ENCODE measurements at places on chromosomes 16 and 17.

DNA sequence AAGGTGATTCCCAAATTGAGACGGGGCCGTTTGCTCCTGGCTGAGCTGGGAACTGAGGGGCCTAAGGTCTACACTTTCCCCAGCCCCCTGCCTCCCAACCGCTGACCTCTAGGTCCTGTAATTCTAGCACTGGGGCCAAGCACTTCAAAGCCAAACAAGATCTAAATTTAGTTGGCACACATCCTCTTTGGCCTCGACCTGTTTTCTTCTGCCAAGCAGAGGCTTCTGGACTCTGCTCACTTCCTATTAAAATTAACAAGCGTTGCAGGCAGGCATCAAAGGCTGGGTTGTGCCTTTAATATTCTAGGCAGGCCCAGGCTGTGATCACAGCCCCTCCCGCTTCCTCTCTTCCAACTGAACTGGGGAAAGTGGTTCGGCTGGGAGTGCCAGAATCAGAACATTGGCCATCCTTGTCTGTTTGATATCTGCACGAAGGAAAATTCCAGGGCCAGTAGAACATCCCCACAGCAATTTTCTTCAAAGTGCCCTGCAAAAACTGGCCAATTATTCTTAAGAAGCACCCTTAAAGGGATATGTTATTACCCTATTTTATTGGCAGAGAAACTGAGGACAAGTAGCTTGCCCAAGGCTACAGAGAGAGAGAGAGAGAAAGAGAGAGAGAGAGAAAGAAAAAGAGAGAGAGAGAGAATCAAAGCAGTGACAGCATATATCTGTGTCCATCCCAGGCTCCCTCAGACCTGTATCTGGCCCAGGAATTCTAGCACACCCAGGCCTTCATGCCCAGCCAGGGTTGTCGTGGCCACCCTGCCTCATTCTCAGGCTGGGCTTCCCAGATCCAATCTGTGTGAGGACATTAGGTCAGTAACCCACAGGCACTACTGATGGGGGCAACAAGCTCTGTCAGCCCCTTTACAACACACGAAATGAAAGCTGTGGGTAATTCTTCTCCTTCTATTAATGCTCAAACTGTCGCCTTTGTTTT lies 12.8 kb upstream of the MT4 start:
- no peak for DNase-seq

DNA sequence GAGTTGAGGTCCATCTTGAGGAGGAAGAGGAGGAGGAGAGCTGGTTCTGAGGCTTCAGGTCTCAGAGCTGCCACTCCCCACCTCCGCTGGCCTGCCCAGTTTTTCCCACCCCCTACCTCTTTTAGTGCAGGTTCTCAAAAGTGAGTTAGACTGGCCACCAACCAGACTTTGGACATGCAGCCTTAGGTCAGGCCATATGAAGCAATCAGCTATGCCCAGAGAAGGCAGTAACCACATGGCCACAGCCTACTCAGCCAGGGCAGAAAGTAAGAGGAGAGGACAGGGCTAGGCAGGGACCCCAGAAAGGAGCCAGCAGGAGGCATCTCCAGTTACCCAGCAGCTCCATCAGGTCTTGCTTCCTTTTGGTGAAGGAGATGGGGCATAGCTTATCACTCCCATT lies 9.0 kb downstream of the MYO15A start:
- DNase-seq = no peak

GRCh38 chr17:42233156-42233555 lies 38.9 kb upstream of the GHDC start:
- DNase-seq = no peak

DNA sequence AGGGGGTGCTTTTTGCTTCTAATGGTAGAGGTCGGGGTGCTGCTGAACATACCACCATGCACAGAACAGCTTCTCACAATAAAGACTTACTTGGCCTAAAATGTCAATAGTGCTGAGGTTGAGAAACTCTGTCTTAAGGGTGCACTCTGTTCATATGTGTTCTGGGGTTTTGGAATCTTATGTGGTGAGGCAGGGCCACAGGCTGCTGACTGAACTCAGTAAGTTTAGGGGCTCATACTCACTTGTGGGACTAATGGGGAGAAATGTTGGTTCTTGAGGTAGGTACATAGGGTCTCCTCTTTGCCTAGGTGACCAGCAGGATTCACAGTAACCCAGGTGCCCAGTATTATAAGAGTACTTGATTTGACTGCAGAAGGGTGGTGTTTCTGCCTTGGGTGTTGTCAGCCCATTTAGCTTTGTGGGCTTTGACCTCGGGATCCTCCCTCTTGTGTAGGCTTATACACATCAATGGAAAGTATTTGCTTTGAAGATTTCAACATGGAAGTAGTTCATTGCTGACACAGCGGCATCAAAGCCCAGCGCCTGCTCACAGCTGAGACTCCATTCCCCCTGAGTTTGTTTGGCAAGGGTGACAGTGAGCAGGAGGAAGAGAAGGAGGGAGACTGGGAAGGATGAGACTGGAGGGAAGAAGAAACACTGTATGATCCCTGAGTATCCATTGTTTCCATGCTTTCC lies 17.2 kb downstream of the SLC7A6 start:
- no peak for DNase-seq

GRCh38 chr16:88993166-88993761 lies 16.3 kb upstream of the CBFA2T3 start:
- no peak for DNase-seq

DNA sequence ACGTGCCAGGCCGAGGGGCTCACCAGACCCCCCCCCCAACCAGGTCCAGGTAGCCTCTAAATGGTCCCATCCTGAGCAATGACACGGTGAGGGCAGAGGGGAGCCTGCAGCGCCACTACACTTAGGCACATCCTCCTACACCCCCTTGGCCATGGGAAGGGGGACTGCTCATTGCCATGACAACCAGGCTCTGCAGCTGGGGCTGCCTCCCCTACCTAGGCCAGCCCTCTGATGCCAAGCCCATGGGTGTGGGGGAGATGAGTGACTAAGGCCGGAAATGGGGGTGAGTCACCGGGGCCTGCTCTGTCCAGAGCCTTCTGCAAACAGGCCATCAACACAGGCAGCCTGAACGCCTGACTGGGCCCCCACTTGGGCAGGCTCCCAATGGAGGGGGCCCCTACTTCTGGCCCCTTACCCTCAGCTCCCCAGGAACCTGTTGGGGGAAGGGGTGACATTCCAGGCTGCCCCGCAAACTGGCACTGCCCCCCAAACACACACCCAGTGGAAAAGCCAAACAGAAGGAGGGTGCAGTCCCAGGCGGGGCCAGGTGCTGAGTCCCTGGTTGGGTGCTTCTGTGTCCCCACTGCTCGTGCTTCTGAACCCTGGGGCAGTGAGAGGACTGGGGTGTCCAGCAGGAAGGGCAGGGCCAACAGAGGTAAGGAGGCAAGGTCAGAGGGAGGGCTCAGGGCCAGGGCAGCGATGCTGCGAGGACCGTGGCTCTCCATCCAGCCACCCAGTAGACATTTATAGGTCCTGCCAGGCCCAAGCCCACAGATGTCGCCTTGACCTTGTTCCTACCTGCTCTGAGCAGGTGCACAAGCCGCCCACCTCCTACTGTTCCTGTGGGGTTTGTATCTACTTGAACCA lies 8.2 kb downstream of the PLCD3 start:
- DNase-seq = peak; percentile 69

DNA sequence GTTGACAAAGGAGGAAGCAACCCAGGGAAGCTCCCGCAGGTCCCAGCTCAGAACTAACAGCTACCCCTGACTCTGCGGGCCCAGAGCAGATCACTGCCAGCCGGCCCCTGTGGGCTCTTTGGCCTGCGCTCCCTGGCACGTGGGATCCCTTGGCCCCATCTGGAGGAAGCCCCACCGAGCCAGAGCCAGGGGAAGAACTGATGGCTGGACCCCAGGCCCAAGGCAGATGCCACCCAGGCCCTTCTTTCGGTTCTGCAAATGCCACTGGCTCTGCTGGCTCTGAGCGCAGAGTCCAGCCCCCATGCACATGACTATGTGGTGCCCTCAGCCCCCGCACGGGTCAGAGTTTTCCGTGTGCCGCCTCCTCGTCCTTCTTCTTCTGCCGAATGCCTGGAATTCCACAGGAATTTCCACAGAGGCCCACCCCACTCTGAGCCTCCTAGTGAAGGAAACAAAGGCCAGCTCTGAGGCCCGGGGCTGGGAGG lies 35.8 kb upstream of the SNN start:
- DNase-seq = no peak

GRCh38 chr16:71440669-71441347 lies 1.0 kb downstream of the TLE7 start:
- DNase-seq = no peak

DNA sequence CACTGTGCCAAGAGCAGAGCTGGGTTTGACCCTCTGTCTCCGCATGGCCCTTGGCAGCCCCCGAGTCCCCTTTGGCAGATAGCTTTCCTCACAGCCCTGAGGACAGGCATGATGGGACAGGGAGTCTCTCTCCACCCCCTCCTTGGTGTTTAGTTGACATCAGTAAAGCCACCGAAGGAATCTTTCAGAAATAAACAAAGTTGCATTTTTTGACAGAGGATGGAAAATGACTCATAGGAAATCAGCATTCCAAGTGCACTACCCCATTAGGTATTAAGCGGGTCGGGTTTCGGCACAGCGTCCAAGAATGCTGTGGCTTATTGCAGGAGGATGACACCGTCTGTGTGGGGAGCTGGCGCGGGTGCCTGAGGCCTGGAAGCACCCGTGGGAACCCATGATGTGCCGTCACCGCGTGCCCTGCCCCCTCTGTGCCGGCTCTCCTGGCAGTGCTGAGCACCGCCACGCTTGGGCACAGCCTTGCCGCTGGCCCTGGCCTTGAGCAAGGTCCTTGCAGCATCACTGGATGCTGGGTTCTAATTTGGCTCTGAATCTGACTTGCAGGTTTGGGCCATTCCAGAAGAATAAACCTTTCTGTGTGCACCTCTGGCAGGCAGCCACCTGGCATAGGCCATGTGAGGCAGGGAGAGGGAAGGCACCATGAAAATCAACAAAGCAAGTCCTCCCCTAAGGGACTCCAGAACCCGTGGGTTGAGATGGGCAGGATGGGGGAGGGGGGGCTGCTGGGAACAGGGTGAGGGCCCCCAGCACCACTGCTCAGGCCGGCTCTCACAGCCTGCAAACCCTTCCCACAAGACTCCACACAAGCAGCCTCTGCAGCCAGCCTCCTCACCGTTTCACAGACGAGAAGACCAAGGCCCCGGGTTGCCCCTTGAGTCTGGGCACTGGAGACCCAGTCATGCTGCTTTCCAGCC lies 50.5 kb upstream of the ZNF469 start:
- peak; percentile 36 for DNase-seq

DNA sequence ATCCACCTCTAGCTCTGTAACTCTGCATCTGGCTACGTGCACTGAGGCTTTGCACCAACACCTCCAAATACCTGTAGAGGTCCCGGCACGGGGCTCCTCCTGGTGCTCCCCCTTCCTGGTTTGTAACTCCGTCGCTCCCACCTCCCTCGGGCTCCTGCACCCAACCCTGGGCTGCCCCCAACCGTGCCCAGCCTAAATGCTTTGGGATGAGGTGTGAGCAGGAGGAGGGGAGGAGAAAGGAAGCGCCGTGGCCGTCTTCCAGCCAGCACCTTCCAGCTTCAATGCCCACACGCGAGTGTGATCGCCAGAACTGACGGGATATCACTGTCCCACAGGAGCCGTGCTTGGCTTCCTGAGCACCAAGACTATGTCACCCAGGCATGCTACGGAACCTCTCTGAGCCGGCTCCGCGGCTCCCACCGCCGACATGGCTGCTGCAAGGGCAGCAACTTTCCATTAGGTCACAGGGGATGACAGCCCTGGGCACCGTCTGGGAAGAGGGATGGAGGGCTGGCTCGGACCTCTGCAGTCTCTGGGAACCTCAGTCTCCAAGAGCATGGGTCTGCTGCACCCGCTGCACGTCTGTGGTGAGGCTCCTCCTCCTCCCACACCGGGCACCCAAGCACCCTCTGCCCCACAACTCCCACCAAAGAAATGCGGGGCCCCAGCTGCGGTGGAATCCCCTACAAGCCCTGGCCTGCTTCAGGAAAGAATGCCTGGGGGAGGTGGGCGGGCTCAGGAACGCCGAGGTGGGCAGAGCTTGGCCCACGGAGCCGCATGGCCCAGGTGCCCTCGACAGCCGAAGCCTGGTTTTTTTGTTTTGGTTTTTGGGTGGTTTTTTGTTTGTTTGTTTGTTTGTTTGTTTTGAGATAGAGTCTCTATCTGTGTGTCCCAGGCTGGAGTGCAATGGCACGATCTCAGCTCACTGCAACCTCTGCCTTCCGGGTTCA lies 6.4 kb upstream of the SLC38A10 start:
- no peak for DNase-seq

DNA sequence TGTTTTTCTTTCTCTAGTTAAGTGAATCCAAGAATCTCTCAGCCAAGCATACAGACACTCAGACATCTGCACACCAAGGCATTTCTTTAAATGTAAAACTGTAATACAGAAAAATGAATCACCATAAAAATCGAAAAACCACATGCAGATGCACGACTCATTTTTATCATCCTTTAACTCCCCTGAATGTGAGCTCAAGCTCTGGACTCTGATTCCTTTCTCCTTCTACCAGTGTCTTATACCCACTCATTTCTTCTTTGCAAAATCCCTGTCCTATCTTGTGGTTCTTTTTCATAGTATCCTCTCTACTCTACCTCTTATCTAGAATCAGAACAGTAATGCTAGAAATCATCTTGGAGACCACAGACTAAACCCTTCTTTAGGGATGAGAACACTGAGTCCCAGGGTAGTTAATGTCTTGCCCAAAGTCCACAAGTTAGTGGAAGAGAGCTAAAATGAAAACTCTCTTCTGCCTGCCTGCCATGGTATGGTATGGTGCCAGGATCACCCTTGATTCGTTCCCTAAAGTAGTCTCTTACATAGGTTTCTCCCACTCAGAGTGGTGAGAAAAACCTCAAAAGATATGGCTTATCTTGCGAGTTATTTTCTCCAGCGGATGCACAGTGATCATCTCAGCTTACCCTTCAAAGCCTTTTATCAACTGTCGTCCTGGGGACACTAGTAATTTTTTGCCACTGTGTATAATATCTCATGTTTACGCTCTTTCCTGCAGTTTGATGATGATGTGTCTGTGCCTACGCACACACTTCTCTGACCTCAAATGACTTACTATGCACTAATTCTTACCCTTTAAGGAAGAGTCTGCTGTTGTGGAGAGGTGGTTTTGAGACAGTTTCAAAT lies 30.2 kb downstream of the BRD7 start:
- DNase-seq = no peak

GRCh38 chr17:50106393-50107131 lies 11.4 kb downstream of the PDK2 start:
- no peak for DNase-seq
